ENCODE measurements at places on chromosomes 5 and 9.

GRCh38 chr9:129334105-129334935 is 156.3 kb upstream of the IER5L start:
- DNase-seq: no peak

DNA sequence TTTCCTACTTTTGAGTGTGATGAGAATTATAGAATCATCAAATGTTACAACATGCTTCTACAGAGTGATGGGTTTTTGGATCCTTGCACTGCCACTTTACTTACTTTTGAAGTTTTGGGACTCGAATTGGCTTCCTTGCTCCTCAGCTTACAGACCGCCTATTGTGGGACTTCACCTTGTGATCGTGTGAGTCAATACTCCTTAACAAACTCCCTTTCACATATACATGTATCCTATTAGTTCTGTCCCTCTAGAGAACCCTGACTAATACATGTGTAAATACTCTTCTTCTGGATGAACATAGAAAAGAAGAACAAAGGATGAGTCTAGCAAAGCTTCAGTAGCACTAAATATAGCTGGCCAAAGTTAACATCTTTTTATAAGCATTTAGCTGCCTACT is 98.7 kb upstream of the PDE4D start:
- no peak for DNase-seq

GRCh38 chr5:132971483-132972435 is 8.3 kb upstream of the AFF4 start:
- no peak for DNase-seq

DNA sequence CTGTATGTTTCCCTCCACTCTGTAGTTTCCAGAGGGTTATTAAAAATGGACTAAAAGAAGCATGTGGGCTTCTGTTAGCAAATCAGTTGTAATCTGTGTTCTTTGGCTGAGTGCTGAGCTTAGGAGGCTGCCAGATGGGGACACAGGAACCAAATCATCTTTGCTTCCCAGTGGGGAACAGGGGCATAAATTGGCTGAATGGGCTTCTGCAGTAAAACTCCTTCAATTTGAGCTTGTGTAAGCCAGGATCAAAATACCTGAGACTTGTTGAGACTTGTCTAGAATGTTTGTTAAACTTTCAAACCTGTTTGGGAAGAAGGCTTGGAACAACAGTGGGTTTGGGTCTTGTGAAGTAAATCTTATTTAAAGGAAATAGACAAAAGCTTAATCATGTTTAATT is 32.2 kb upstream of the TNFAIP8 start:
- DNase-seq: no peak

GRCh38 chr5:73352649-73353230 is 95.8 kb downstream of the FOXD1 start:
- DNase-seq: no peak

DNA sequence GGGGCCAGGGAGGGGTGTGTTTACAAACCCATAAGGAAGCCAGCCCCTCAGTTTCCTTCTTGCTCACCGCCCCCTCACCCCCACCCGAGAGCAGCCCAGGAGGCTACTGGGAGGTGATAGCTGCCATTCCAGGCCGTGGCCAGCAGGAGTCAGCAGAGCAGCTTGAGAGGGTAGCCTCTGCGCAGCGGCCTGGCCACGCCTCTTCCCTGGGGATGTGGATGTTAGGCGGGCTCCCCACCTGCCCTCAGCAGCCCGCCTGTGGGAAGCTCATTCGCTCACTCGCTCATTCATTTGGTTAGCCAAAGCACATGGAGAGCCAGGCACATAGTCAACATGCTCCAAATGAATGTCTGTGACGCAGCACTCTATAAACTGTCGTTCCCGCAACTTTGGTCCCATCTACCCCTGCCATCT is 6.1 kb upstream of the DPM2 start:
- peak; percentile 73 for DNase-seq

DNA sequence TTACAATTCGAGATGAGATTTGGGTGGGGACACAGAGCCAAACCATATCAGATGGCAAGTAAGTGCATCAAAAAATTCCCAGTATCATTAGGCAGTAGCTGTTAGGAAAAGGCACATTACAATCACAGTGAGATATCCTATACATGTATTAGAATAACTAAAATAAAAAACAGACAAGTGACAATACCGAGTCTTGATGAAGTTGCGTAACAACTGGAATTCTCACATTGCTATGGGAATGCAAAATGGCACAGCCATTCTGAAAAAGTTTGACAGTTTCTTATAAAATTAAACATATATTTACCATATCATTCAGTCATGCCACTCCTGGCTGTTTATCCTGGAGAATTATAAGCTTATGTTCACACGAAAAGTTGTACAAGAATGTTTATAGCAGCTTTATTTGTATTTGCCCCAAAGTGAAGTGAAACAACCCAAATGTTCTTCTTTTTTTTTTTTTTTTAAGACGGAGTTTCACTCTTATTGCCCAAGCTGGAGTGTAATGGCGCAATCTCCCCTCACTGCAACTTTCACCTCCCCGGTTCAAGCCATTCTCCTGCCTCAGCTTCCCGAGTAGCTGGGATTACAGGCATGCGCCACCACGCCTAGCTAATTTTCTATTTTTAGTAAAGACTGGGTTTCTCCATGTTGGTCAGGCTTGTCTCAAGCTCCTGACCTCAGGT is 93.1 kb upstream of the TLE1 start:
- DNase-seq: no peak

DNA sequence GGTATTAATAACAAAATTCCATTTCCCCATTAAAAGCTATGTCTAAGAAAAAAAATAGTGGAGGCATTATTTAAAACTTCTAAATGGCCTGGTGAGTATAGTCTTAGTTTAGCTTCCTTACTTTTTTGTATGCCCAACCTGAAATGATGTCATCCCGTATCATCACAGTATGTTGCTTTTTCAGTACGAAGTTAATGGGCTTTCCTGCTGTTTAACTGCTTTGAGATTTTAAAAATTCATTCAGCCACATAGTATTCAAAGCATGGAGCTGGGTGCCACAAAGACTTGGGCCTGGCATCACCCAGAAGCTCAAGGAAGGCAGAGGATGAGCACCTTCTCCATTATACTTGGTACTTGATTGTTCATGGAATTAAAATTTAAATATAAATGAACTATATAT is 7.4 kb downstream of the F2RL2 start:
- no peak for DNase-seq

- no peak for DNase-seq
Measured at GRCh38 chr5:129904102-129904666, at the start of gene CHSY3. Gene CHSY3, plus strand, starts transcription at chr5:129904465.

DNA sequence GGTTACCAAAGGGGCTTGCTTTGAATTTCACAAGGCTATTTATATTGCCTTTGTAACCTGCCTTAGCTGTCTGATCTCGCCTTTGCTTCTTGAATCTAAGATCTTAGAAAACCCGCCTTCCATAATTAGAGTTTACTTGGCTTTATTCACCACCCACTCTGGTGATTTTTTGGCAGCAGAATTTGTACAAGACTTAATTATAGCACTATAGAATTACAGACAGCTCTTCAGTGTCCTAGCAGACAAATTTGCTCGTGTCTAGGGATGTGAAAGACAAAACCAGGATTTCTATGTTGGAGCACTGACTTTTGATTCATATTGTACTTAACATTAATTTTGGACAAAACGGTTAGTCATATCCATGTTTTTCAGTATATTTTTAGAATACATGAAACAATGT is 306.6 kb downstream of the ADGRV1 start:
- DNase-seq: no peak

GRCh38 chr5:113367586-113367985 is 67.2 kb downstream of the TSSK1B start:
- DNase-seq: no peak

GRCh38 chr9:97954550-97954989 is 16.6 kb upstream of the HEMGN start:
- peak; percentile 27 for DNase-seq

- no peak for DNase-seq
Measured at GRCh38 chr9:101931756-101932155, 193.3 kb upstream of the GRIN3A start.

DNA sequence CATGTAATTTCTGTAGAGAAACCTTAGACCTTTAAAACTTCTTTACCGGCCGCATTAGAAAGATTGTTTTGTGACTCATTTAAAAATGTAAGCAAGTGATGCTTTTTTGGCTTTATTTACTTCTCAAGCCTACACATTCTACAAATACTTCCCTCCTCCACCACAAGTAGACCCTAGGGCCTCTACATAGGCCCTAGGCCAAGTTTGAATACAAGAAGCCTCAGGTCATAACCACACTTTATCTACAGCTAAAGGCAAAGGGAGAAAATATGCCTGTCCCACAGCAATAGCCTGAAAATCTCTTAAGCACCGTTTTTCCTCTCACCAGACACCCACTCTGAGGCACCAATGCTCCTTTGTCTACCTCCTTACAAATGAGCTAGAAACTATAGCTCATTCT is 53.9 kb downstream of the CSNK1A1 start:
- DNase-seq: no peak

- DNase-seq: no peak
Measured at GRCh38 chr9:7266911-7267595, 509.3 kb downstream of the KDM4C start.

DNA sequence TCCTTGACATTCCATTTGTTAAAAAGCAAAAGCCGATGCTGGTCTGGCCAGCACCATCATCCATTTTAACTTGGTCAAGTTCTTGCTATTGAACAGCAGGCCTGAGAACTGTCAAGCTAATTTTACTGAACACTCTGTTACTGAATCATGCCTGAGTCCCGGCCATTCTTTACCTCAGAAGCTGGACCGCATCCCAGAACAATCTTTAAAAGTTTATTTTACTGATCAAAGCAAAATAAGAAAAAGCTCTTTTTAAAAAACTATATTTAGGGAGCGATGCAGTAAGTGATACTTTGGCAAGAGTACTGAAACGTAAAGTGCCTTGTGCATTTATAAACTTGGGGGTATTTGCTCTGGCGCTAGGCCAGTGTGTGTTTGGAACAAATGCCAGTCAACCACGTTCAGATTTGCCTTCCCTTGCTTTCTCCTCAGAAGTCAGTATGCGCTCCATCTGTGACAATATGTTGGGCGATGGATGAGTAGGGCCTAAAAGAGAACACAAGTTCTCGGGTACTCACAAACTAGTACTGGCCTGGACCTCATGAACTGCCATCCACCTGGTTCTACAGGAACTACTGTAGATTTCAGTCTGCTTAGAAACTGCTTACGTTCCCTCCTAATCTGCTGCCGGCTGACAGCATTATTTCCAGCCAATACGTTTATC is 161.9 kb downstream of the MAPKAP1 start:
- DNase-seq: no peak

DNA sequence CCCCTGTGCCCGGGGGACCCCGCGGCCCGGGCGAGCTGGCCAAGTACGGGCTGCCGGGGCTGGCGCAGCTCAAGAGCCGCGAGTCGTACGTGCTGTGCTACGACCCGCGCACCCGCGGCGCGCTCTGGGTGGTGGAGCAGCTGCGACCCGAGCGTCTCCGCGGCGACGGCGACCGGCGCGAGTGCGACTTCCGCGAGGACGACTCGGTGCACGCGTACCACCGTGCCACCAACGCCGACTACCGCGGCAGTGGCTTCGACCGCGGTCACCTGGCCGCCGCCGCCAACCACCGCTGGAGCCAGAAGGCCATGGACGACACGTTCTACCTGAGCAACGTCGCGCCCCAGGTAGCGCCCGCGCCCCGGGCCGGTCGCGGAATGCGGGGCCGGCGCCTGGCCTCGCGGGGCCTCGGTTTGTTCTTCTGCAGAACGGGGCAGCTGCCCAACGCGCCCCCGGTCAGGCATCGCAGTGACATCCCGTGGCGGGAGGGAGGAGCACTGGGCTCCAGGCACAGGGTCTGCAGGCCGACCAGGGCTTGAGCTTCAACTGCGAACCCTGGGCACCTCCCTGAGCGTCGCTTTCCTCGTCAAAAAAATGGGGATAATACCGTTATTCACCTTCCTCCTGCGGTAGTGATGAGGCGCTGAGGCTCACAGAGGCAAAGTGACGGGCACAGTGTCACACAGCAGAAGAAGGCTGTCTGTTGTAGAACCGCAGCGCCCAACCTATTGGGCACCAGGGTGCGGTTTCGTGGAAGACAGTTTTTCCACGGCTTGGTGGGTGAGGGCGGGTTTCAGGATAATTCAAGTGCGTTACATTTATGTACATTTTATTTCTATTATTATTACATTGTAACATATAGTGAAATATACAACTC is 777 bp downstream of the ENDOG start:
- peak; percentile 22 for DNase-seq

DNA sequence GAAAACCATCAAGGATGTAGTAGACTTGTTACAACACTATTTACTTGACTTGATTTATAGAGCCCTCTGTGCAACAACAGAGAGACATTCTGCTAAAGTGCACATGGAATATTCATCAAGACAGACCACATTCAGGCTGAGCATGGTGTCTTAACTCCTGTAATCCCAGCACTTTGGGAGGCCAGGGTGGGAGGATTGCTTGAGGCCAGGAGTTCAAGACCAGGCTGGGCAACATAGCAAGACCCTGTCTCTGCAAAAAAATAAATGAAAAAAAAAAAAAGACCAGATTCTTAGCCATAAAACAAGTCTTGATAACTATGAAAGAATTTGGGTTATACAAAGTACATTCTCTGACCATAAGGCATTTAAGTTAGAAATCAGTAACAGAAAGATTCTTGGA is 25.3 kb downstream of the DENND4C start:
- no peak for DNase-seq

- DNase-seq: no peak
Measured at GRCh38 chr5:98585661-98586310, 187.7 kb upstream of the RGMB start.

- DNase-seq: no peak
Measured at GRCh38 chr9:93577078-93577974, 942 bp downstream of the PHF2 start.

GRCh38 chr5:143213231-143213850 is 190.1 kb downstream of the NR3C1 start:
- DNase-seq: no peak

- no peak for DNase-seq
Measured at GRCh38 chr5:89473196-89473595, 590.2 kb upstream of the MEF2C start.

DNA sequence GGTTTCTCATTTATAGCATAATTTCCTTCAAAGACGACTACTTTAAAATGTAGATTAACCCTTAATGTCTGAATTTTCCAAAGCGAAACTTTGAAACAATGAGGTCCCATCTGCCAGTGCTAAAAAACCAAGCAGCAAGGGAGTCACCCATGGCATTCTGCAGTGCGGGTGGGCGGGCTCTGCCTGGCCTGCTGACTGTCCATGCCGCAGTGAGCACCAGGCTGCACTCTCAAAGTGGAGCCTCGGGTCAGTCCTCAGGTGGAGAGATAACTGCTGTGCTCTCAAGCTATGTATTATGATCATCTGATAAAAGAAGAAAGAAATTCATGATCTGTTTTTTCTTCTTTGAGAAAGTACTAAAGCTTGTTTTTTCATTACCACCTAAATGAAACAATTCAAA is 581.6 kb downstream of the CETN3 start:
- DNase-seq: no peak

GRCh38 chr9:108654566-108654965 is 201.2 kb downstream of the ACTL7B start:
- DNase-seq: no peak

GRCh38 chr5:92023555-92023954 is 640.4 kb upstream of the ARRDC3 start:
- no peak for DNase-seq

DNA sequence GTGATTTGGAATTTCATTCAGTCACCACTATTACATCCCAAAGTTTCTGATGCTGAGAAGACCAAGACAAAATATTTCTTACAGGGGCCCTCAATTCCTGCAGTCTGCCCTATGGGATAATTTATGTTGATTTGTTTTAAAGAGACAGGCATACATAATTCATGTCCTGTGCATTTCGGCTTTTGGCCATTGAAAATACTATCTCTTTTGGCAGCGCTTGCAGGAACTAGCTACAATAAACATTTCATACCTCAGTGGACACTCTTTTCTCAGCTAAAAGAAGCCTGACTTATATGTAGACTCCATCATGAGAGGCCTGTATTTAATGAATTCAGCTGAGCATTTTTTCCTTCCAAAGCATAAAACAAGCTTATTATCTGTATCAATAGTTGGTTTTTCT is 451.9 kb upstream of the C9orf72 start:
- DNase-seq: no peak
